ENCODE measurements at places on chromosomes 16 and 17.

- no peak for DNase-seq
Observed at GRCh38 chr17:39400547-39401411, 647 bp downstream of the FBXL20 start.

- DNase-seq = no peak
Observed at GRCh38 chr17:39235555-39236449, 10.1 kb upstream of the STAC2 start.

- no peak for DNase-seq
Observed at GRCh38 chr16:24257958-24258357, 1.8 kb downstream of the CACNG3 start.

GRCh38 chr17:9893411-9894012, 11.6 kb downstream of the RCVRN start:
- peak; percentile 70 for DNase-seq

DNA sequence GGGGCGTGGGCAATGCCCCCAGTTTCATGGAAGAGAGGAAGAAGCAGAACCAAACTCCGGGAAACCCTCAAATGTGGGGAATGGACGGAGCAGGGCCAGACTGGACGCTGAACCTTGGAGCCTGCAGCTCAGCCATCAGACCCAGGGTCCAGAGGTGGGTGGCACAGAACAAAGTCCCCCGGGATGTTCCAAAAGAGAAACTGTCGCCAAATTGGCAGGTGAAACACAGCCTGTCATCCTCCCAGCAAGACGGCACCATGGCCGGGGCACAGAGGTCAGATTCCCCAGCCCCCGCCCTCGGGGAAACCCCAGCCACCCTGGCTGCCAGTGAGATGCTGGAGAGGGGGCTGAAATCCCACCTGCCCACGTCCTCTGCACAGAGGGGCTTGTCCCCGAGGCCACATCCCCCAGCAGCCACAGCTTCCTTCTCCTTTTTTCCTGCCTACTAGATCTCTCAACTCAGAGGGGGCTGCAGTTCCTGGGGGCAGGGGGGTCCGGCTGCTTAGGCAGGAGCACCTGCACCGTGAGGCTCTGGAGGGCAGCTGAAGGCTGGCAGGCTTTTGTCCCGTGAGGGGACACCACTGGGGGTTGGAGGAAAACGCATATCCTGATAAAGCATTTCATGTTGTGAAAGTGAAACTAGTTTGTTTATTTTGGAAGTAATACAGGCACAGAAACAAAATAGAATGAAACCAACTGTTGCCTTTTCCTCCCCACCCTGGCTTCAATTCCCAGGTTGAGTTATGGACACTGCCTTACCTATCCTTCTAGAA, 1.2 kb upstream of the SECTM1 start:
- DNase-seq = no peak

DNA sequence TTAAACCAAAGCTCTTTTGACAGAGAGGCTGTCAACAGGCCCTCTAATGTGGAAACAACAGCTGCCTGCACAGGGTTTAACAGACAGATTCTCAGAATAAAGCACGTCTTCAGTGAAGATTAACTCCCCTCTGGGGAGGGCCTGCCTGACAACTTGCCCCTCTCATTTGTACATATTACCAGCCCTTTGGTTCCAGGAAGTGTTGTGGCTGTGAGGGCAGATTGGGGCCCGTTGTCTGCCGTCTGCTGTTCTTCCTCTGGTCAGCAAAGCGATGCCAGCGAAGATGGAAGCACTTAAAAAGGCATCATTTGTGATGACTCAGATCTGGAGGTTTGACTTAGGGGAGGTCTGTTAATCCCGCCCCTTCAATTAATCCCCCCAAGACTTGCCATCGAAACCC, 177.0 kb upstream of the IRX6 start:
- no peak for DNase-seq

DNA sequence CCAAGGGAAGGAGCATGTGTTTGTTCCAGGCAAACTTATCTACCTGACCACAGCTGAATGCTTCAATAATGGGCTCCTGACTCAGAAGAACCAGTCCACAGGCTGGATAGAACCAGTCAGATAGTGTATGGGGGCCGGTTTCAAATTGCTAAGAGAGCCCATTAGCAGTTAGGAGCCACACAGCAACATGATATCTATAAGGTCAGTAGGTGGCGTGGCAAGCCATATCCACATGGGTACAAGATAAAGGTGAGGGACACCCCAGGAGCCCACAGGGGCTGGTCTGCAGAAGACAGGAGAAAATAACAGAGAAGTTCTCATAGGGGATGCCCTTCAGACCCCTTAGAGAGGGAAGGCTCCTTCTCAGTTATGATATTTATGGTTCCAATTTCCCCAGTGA, 31.6 kb upstream of the CDRT15 start:
- DNase-seq = no peak

GRCh38 chr16:65786916-65787315, 579.6 kb upstream of the CDH5 start:
- no peak for DNase-seq

DNA sequence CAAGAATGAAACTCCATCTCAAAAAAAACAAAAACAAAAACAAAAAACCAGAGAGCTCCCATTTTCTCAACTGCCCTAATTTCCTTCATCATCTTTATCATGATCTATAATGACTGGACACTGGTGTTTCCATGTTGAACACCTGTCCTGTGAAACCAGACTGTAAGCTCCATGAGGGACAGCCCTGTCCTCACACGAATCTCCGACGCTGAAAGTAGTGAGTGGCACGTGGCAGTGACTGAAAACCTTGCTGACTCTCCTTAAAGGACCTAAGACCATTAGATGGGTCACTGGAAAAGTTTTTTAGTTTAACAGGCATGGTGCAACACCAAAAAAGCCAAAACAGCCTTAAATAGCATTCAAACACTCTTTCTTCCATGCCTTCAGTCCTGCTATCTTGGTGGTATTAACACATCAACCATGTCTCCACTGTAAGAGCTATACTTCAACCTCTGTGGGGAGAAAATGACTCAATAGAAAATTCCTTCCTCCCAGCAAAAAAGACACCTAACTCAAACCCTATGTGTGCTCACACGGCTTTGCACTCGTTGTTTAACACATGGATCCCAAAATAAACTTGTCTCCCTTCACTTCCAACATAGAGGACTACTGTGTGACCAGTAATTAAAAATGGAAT, 8.3 kb downstream of the AXIN2 start:
- no peak for DNase-seq

GRCh38 chr16:4702466-4702808, 9.1 kb downstream of the NUDT16L1 start:
- no peak for DNase-seq

- DNase-seq = no peak
Observed at GRCh38 chr16:15581127-15581815, 61.7 kb downstream of the MARF1 start.

DNA sequence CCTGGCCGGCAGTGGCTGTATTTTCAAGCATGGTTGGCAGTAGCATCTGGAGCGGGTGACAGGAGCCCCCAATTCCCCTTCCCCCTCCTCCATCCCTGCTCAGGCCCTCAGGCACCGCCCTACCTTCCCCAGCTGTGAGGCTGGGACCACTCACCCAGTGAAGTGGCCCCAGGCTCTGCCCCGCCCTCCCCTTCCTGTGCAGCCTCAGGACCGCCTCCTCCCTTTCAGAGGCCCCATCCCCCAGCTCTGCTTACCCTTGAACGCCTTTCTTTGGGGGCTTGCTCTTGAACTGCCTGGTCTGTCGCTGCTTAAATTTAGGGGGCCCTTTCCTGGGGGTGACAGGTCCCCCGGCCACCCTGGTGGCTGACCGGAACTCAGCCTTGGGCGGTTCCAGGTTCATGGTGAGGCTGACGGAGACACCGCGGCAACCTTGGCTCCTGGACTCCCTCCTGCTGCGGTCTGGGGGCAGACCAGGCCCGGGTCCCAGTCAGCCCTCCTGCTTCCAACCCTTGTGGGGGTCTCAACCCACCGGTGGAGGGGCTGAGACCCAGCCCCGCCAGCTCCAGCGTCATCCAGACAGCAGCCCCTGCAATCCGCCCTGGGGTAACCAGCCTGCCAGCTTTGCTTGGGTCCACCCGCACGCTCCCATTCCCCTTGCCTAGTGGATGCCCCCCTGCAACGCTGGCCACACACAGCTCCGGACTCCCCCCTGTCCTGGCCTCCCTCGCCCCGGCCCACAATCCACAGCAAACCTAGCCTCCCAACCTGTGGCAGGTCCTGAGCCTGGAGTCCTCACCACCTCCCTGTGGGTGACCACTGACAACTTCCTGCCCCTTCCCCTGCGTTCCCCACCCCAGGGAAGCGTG, 3.2 kb downstream of the PDE6G start:
- peak; percentile 2 for DNase-seq

DNA sequence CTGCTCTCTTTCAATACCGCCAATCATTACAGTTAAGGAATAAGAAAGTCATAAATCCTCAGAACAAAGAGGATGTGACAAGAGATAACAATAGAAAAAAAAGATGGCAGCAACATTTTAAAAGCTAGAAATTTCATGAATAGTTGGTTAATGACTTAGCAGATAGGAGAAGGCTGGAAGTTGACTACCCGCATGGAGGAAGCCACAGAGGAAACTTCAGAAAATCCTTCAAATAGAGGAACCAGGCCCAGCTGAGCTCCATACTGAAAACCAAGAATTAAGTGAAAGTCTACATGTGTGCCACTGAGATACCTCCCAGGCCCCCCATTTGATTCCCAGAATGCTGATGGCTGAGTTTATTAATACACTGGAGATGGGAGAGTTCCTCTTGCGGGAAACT, 109.3 kb downstream of the GSG1L start:
- DNase-seq = no peak

GRCh38 chr16:84738255-84739038, 38.6 kb downstream of the USP10 start:
- peak; percentile 85 for DNase-seq

GRCh38 chr17:79789943-79790804, 6.7 kb downstream of the CBX8 start:
- DNase-seq = no peak

DNA sequence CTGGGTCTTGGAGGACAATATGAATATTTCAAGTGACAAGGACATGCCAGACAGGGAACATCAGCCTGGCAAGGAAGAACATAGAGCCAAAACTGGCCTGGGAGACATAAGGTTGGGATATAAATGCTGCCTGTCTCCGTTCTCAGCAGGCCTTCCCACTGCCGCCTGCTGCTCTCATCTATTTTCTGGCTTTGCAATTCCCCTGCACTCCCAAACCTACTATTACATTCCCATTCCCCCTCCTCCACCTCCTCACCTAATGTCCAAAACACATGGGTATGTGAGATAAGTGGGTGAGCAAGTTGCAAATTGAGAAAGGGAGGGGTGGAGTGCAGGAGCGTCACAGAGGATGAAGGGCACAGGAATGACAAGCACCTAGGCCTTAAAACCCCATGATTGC, 244.3 kb upstream of the CDH8 start:
- DNase-seq = no peak

DNA sequence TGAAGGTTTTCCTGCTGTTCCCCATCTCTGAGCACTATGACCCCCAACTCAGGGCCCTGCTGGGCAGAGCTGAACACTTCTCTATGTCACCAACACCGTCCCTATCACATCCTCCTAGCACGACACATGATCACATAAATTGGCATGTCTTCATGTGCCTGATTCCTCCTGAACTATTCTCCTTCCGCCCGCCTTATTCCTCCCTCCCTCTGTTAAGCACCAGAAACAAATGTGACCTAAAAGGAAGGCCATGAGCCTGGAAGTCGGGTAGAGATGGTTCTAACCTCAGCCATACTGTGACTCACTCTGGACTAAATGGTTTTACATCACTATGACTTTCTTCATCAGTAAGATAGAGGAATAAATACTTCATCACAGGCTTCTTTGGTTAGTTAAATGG, 80.8 kb upstream of the DYNLRB2 start:
- no peak for DNase-seq

DNA sequence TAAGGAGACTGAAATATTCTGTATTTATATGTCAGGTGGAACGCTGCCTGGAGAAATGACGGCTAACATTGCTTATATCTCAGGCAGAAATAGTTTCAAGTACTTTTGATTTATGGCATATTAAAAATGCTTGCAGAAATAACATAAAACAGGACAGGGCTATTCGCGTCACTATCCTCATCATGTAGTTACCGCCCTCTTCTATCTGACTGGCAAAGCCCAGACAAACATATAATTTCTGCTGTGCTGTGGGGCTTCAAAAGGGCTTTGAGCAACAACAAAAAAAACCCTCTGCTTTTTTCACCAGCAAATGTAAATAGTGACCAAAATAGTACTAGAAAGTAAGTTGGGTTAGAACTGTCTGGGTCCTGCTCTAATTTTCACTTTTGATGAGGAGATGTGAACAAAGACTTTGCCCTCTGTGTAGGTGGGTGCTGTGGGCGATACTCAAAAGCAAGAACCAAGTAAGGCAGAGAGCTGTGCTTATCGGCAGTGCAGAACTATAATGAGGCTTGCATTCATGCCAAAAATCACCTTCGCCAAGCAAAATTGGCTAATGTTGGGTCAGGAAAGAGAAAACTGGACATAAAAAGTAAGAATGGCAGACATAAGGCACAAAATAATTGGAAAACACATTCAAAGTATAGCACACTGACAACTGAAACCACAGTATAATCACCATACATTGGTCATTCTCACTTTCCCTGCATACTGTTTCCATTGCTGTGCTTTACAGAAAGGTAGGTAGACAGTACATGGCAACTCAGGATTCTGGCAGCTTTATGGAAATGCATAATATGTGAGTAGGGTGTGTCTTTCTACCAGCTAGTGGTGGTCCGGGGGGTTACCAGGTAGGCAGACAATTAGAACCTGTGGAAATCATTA, 151.2 kb upstream of the AXIN2 start:
- no peak for DNase-seq

- DNase-seq = peak; percentile 38
Observed at GRCh38 chr16:29926711-29927052, 656 bp upstream of the KCTD13 start.

DNA sequence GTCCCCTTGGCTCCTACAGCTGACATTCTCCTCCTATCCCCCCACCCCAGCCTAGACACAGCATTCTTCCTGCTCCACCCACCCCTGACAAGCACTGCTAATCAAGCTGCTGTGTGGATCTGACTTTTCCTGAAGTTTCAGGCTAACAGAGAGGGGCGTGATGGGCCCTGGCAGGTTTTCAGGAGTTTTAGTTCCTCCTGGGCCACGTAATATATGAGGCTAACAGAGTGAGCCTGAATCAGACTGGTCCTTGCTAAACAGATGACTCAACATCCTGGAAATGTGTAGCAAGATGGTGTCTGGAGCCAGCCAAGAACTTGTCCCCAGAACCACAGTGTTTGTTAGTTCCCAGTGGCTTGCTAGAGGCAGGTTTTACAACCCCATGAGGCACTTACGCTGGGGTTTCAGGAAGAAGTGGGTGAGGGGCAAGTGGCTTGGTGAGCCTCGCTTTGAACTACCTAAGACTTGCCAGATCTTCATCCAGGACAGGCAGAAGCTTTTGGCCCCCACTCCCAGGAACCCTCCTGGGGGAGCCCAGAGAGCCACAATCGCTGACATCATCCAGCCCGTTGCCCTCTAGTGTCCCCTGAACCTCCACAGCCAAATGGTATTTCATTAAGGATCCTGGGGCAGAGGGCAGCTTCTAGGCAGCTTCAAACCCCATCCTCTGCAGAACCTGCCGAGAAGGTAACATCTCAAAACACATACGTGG, 15.9 kb downstream of the TMEM92 start:
- DNase-seq = no peak

- no peak for DNase-seq
Observed at GRCh38 chr17:45770632-45771270, 13.4 kb upstream of the CRHR1 start.

- no peak for DNase-seq
Observed at GRCh38 chr17:1077986-1078711, 81.2 kb downstream of the TIMM22 start.

- peak; percentile 3 for DNase-seq
Observed at GRCh38 chr17:14886200-14886739, 378.9 kb downstream of the PMP22 start.
